Sigmoid colon (tissue), 7 donors: ENCODE measurements at places on chromosomes 1 and 21. TPM values are rescaled to one million over a fixed set of nuclear protein-coding genes. Genes with fewer than 3 reads are reported as not detected.
A peak's percentile ranks its signal among the peaks of the same experiment; 100 is the strongest.

- DNase-seq = no peak
These were observed 21.7 kb downstream of the ZP4 start for GRCh38 chr1:237868817-237869600.

DNA sequence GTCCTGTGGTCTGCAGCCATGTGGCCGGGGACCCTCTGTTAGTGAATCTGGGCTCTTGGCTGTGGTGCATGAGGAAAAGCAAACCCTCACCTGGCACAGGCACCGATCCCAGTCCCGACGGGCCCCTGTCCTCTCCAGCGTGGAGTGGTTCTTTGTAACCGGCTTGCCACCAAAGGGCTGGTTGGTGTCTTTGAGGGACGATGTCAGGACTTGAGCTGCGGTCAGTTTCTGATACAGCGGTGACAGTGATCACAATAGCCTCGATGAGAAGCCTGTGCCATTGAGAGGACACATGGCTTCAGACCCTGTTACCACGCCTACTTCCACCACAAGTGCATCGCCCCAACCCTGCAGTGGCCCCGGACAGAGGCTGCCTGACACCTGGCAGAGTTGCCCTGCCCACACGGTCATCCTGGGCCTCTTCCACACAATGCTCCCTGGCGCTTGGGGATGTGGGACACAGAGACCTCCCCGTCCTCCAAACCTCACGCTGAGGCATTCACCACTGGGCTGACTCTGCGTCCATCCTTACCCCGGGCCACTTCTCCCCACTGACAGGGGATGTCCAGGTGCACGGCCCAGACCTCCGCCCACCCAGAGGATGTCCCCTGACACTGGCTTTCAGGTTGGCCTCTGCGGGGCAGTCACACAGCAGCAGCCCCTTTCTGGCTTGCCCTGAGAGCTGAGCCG, 18.8 kb upstream of the ACTRT2 start:
- peak; percentile 52 for DNase-seq

DNA sequence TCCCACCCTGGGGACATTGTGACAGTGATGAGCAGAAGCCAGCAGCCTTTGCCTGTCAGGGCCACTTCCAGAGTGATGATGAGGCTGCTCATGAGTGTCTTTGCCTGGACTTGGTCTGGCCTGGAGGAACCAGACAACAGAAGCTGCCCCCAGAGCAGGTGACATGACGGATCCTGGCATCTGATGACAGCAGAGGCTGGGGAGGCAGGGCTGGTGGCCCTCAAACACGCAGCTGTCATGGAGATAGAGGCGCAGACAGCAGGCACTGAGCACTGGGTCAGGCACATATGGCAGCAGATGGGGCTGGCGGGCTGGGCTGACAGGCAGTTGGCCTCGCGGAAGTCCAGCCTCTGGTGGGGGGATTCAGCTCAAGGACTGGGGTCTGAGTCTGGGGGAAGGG, 66.4 kb upstream of the STUM start:
- no peak for DNase-seq

- no peak for DNase-seq
These were observed 241.8 kb downstream of the GPR52 start for GRCh38 chr1:174689524-174689923.

GRCh38 chr1:6831366-6831765, 46.1 kb downstream of the CAMTA1 start:
- no peak for DNase-seq

DNA sequence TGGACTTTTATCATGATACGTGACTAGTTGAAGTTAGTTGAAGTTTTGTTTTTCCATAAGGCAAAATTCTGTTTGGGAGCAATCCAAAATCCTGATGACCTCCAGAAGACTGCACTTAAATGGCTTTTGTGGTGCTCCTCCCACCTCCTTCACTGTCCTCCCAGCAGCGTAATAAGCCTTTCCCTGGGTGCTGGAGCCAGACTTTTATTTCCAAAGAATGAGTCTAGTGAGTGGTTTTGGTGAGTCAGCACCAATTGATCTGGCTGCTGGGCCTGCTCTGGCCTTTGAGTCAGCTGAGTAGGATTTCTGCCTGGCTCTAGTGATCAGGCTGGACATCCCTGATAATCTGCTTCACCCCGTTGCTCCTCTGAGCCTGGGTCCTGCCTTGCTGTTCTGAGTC, 21.7 kb upstream of the KCND3 start:
- DNase-seq = peak; percentile 76

- DNase-seq = no peak
These were observed 208.1 kb upstream of the VAMP3 start for GRCh38 chr1:7562729-7563605.

- DNase-seq = no peak
These were observed 16.2 kb upstream of the ERICH3 start for GRCh38 chr1:74689621-74690363.

DNA sequence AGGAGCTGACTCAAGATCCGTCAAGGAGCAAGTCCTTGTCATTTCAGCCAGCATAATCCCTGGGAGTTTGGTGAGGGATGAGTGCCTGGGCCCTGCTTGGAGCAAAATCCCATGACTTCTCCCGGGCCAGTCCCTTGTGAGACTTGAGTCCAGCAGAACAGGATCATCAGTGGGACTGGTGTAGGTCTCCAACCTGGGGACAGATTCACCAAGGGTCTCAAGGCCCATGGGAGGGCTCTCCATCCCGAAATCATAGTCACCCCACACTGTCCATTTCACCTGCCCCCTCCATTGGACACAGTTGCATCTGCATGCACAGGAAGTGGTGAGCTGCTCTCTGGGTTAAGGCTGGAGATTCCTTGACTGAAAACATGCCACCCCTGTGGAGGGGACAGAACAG, 178.2 kb downstream of the FOXD2 start:
- DNase-seq = no peak

- DNase-seq = no peak
These were observed 4.5 kb upstream of the DDX59 start for GRCh38 chr1:200673952-200674823.

- no peak for DNase-seq
These were observed 61.7 kb downstream of the ITSN1 start for GRCh38 chr21:33703750-33704606.

- DNase-seq = no peak
These were observed 24.0 kb downstream of the EEIG2 start for GRCh38 chr1:108583757-108584427.

GRCh38 chr1:208997726-208998312, 585.7 kb upstream of the CAMK1G start:
- DNase-seq = no peak

The TMEM82 gene
- 4.8 TPM for polyA plus RNA-seq

The PCSK9 gene
- polyA plus RNA-seq = 1.2 TPM

The GNG12 gene
- 46.1 TPM for polyA plus RNA-seq

The SAMD11 gene
- 4.9 TPM for polyA plus RNA-seq

The KIF21B gene
- 2.1 TPM for polyA plus RNA-seq

The PPFIA4 gene
- not detected for polyA plus RNA-seq

The CLDN8 gene
- 6.9 TPM for polyA plus RNA-seq

The SLAMF1 gene
- 6.1 TPM for polyA plus RNA-seq
